Stimulated activated CD4-positive, alpha-beta T cell treated with anti-CD3 and anti-CD28 coated beads, TNF-alpha, amount 100 ng/mL, for 24 hours (primary cell): ENCODE measurements at places on chromosomes 11 and 22.

- DNase-seq, result no peak
Observed at GRCh38 chr11:76629853-76630599, 40.5 kb downstream of the LRRC32 start.

DNA sequence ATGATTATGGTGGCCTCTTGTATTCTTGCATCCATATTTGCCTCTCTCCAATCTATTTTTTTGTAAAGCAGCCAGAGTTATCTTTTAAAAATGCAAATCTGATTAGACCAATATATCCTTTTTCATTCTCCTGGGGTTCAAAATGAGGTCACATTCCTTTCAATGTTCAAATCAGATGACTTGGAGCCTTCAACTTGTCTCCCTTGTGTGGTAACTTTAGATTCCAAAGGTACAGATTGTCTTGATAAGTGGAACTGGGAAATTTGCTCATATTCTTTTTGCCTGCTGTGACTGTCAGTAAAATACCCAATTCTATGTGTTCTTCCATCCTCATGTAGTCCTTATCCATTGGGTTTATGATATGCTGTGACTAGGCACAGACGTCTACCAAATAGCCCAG lies 15.1 kb upstream of the CAPRIN1 start:
- no peak for DNase-seq

- DNase-seq, result no peak
Observed at GRCh38 chr11:132685174-132685611, 847.1 kb downstream of the OPCML start.

DNA sequence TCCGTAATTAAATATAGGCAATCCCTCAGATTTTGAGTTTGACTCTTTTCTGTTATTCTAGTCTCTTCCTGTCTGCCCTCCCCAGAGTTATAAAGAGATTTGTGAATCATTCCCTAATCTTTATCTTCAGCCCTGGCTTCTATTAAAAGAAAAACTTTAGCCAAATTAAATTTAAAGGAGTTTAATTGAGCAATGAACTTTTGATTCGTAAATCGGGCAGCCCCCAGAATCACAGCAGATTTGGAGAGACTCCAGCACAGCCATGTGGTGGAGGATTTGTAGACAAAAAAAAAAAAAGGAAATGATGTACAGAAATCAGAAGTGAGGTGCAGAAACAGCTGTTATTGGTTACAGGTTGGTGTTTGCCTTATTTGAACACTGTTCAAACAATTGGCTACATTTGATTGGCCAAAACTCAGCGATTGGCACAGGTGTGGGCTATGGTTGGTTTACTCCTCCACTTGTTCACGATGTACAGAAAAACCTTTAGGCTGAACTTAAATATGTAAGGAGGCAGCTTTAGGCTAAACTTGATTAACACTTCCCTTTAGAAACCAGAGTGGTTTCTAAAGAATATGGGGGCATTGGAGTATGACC lies 2.3 kb upstream of the ALKBH8 start:
- no peak for DNase-seq

DNA sequence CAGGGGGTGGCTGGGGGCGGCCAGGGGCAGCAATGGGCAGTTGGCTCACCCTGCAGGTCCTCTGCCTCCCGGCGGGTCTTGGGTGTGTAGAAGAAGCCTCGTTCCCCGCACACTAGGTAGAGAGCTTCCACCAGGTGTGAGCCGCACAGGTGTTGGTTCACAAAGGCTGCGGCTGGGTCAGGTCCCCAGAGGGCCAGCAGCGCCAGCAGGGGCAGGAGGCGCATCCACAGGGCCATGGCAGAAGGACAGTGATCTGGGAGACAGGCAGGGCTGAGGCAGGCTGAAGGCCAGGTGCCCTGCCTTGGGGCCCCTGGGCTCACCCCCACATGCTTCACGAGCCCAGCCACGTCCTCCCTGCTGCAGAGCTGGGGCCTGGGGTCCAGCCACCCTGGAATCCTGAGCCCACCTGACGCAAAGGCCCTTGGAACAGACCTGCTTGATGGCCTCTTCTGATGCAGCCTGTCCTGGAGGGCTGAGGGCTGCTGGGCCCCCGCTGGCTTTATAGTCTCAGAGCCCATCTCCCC lies at the start of gene INS:
TSS of gene INS (minus strand) at position 474 of the 524 bp plus-strand sequence. CDS start at position 236, 238 bp downstream.
- no peak for DNase-seq

GRCh38 chr22:38947321-38948140 lies 9.9 kb upstream of the APOBEC3A start:
- DNase-seq, result no peak

DNA sequence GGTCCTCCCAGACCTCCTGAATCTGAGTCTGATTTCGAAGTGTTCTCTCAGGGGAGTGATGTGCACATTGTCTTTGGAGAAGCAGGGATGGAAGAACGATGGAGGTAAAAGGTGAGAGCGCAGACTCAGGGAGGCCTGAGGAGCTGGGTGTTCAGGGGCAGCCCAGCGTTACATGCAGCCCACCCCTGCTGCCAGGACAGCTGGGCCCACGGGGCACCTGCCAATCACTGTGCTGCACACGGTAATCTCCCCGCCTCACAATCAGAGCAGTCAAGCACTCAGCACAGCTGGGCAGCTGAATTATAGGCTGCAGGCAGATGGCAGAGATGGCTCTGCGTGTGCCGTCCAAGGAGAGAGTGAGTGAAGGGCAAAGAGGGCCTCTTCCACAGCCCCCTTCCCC lies 17.9 kb upstream of the HTR3A start:
- no peak for DNase-seq

GRCh38 chr11:121437018-121437685 lies 15.0 kb upstream of the SORL1 start:
- no peak for DNase-seq

- no peak for DNase-seq
Observed at GRCh38 chr11:35826949-35827348, 116.9 kb upstream of the LDLRAD3 start.

DNA sequence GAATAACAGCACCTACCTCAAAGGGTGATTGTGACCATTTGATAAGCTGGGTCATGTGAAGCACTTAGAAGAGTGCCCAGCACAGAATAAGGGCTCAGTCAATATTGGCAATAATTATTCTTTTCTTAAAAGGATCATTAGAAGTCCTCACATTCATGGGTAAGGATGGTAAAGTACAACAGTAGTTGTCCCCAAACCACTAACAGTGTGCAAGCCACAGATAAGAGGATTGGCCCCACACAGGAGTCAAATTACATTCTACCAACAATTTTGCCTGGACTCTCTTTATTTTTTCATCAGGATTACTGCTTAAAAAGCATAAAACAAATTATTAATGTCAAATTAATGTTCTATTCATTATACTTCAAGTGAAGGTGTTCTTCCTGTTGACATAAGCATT lies 271.5 kb upstream of the PDGFD start:
- DNase-seq, result no peak

- DNase-seq, result no peak
Observed at GRCh38 chr11:27184458-27185312, 144.1 kb downstream of the BBOX1 start.

DNA sequence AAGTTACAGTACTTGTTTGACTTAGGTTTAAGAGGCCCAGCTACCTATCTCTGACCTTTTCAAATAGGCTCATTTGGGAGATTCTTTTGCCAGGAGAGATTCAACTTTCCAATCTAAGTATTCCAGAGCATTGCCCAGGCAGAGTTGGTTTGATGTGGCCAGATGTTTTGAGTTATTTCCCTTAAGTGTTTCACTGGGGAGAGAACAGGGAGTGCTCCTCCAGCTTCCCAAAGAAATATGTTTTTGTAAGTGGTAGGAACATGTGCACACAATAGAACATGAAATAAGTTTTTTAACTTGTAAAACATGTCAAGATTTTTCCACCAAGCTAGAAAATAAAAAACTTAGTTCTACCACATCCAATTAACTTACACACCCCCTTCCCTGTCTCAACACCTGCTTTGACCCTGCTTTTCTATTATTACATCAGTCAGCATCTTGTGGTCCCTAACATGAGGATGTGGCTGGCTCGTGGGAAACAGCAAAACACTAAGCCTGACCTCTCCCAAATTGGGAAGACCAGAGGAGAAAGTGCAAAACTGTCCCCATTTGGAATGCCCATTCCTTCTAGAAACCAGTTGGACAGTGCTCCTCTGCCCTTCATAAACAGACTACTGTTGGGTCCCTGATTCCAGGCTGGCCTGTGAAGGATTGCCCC lies 70.4 kb upstream of the RASSF10 start:
- DNase-seq, result no peak

- no peak for DNase-seq
Observed at GRCh38 chr11:125271483-125272091, 107.0 kb downstream of the PKNOX2 start.

GRCh38 chr11:36258730-36259360 lies 30.4 kb downstream of the COMMD9 start:
- DNase-seq, result peak; percentile 11

DNA sequence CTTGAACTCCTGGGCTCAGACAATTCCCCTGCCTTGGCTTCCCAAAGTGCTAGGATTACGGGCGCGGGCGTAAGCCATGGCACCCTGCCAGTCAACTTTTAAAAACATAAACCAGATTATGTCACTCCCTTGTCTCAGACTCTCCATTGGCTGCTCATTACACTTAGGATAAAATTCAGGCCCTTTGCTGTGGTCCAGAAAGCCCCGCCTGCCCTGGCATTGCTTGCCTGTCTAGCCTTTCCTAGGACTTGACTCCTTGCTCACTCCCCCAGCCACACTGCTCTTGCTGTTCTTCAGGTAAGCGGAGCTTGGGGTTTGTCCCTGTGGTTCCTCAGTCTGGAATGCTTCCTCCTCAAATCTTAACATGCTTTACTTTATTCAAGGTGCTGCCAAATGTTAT lies 30.5 kb downstream of the DIXDC1 start:
- DNase-seq, result no peak

- DNase-seq, result no peak
Observed at GRCh38 chr22:44279069-44279360, 33.7 kb downstream of the SHISAL1 start.

- no peak for DNase-seq
Observed at GRCh38 chr22:47808236-47808635, 1045.8 kb downstream of the TBC1D22A start.

DNA sequence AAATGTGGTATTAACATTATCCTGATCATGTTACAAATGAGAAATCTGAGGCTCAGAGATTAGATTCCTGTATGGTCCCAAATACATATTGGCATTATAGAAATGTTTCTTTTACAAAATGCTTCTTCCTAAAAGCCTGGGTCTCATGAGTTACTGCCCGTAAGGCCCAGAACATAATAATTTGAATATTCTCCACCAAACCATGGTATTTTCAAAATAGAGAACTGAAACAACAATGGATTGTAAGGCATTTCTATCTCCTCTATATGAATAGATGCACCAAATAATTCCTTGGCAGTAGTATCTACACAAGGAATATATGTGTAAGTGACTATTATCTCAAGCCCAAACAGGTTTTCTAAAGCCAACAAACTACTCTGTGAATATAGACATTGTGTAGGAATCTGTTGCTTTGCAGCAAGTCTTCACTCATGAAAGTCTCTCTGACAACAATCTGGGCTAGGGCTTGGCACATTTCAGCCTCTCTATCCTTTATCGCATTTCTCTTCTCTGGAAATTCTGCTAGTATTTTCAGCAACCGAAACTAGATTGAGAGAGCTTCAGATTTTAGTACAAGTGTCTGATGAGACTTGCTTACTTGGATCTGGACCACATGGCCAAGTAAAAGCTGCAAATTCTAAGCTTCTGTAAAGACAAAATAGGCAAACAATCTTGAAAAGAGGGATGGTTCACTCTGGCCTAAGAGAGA lies 112.8 kb upstream of the ARHGAP20 start:
- DNase-seq, result no peak
